Bronchial epithelial cell (primary cell): ENCODE measurements at places on chromosomes 11 and 22.

DNA sequence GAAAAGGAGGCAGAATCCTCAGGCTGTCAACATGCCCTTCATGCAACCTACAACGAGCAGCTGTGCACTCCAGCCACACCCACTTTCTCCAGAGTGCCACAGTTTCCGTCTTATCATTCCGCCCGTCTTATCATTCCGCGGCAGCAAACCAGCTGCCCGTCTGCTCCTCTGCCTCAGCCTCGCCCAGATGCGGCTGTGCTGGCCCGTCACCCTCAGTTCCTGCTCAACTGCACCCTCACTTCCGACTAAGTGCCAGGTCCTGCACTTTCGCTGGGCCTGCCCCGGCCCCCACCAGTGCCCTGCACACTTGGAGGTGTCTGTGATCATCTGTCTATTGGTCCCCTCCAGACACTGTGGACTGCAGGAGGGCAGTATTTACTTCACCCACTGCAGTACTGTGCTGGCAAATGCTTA, 43.7 kb downstream of the MICAL3 start:
- DNase-seq, result peak; percentile 35

DNA sequence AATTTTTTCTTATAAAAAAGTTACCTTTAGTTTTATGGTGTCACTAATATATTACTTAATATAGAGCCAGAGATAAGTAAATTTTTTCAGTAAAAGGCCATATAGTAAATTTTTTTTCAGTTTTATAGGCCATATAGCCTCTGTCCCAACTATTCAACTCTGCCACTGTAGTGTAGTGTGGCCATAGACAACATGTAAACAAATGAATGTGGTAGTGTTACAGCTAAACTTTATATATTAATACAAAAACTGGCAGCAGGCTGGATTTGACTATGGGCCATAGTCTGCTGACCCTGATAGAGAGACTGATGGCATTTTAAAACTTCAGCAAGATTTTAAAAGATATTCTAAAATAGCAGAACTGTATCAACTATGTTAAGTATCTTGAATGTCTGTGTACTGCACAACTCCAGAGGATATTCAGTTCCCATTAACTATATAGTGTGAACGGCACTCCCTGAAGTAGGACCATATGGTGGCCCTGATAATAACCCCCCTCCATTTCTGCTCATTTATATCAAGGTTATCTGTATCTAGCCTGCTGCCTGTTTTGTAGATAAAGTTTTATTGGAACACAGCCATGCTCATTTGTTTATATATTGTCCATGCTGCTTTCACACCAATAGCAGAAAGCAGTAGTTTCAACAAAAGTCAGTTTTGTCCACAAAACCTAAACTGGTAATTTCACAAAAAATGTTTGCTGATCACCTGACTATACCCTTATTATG, 71.6 kb downstream of the PRMT3 start:
- DNase-seq, result no peak

DNA sequence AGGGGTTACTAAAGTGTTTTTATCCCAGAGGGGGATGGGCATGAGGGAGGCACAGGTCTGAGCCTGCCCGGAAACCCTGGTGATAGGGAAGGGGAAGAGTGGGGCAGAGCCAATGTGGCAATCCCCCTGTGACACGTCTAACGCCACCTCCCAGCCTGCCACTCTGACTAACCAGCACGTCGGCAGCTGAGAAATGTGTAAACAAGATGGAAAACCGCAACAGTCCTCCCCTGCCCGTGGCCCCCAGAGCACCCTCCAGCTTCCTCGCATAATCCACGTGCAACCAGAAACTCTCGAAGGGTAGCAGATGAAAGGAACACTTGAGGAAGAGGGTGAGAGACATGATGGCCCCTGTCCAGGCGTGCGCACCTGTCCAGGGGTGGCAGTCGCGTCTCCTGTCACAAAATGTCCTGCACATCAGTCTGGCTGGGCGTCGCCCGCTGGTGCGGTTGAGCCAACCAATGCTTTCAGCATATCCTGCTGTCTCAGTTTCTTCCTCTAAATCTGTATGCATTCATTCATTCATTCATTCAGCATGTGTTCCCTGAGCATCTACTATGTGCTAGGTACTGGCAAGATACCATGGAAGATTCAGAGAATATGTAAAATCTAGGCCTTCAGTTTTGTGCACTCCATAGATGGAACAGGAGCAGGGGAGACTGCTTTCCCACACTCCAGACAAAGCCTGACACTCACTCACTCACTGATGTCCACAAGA, 4.5 kb downstream of the TMPRSS4 start:
- DNase-seq, result peak; percentile 87

- peak; percentile 77 for DNase-seq
Measured at GRCh38 chr11:104967534-104968354, 630 bp downstream of the CASP4 start.

DNA sequence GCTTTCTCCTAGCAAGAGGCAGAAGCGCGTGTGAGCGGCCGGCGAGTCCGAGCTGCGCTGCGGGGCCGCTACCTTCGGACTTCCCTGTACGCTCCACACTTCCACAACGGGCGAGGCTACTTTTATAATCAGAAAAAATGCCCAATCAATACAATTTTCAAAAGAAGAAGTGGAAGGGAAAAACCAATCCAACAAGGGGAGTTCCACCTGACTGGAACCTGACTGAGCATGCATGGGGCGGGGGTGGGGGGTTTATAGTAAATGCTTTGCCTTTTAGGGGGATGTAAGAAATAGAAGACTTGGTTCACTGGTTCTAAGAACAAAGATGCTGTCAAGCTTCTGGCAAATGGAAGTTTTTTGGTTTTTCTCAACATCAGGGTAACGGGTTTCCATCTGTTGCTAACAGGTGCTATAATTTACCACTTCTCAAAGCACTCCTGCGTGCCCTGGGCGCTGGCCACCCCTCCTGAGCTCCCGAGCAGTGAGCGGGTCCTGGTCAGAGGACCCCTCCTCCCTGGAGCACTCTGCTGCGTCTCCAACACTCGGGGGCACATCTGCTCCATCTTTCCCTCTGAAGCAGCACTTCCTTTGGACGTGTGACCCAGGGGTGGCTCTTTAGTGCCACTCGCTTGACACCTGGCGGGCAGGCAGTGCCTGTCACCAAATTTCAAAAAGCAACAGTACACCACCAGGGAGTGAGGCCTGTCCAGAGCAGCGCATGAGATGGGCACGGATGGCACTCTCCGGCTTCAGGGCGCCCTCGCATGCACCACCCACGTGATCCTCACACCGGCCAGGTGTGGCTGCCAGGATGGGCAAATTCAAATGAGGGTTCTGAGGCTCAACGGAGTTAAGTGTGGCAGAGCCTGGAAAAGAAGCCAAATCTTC, 21.6 kb upstream of the BID start:
- DNase-seq, result no peak

GRCh38 chr22:47297261-47298016, 535.0 kb downstream of the TBC1D22A start:
- DNase-seq, result no peak

DNA sequence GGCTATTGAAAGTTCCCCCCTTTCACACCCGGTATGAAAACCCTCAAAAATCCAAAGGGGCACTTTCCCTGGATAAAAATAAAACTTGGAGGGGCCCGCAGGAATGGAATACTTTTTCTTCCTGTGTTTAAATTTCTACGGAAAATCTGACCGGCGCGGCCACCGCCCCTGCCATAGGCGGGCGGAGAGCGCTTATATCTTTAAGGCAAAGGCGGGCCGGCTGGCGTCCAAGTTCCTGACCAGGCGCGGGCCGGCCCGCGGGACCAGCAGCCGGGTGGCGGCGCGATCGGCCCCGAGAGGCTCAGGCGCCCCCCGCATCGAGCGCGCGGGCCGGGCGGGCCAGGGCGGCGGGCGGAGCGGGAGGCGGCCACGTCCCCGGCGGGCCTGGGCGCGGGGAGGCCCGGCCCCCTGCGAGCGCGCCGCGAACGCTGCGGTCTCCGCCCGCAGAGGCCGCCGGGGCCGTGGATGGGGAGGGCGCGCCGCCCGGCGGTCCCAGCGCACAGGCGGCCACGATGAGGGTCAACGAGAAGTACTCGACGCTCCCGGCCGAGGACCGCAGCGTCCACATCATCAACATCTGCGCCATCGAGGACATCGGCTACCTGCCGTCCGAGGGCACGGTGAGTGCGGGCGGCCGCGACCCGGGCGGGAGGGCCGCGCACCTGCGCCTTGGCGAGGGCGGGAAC, at the start of gene ANO1:
Gene ANO1 (plus strand): TSS at position 223 of the 686 bp plus-strand sequence. CDS start 290 bp downstream, at position 513.
- DNase-seq, result no peak

DNA sequence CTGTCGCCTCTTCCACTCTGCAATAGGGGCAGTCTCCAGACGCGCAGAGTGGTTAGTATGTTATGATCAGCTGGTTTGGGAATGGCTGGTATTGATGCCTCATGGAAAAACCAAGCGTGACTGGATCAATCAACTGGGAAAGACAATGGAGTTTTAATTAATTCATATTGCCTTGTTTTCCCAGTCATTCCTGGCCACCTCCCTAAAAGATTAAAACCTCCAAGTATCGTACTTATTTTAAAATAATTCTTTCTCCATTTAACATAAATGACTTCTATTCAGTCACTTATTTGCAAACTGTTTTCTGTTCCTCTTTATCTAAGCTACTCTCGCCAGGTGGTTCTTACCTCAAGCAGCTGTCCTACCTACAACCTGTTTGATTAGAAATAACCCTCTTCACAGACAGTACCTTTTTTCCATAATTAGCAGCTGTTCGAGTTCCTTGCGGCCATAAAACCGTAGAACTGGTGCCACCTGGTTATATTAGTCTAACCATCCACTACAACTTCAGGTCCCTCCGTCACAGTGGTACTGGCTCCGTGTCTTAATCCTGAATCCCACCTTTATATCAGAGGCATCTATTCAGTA, 898 bp downstream of the ZNF215 start:
- DNase-seq, result no peak

GRCh38 chr11:75831915-75832502, 17.0 kb downstream of the UVRAG start:
- no peak for DNase-seq

DNA sequence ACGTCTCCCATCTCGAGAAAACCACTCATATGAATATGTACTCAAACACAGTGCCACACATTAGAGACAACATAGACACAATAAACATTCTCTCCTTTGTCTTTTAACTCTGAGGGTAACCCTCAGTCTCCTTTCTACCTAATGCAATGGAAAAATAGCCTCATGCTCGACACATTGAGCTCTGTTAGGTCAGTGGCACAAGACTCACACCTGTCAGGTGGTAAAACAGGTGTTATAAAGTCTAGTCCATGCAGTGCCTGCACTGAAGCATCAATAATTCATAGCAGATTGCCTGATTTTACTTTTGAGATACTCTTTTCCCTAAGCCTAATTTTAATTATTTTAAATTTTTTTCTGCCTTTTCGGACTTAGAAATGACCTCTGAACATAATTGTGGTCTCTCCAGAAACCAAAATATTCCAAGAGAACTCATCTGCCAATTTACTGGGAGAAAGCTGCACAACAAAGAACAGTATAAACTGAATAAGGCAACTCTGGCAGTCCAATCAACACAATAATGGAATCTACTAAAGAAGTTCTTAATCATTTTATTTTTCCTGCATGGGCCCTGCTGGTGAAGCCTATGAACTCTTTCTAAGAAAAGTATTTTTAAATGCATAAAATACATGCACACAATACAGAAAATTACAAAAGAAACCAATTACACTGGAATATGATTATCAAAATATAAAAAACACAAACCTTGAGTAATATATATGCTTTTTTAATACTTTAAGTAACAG, 9.9 kb downstream of the RDX start:
- no peak for DNase-seq

DNA sequence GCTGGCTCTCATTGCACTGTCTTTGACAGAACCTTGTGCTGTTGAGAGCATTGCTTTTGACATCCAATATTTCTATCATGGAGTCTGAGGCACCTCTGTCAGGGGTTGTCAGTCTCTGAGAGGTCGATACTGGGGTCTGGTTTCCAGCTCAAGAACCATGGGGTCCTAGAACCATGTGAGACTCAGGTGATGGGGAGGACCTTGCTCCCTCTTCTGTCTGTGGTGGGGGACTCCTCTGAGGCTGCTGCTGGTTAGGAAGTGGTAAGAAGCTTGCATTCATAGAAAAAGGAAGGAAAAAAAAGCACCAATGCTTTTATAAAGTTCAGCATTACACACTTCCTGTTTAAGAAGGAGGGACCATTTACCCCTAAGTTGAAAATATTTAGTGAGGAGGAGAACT, 91.8 kb upstream of the CD44 start:
- no peak for DNase-seq

- peak; percentile 99 for DNase-seq
Measured at GRCh38 chr11:19027829-19028595, 32.5 kb downstream of the MRGPRX2 start.

DNA sequence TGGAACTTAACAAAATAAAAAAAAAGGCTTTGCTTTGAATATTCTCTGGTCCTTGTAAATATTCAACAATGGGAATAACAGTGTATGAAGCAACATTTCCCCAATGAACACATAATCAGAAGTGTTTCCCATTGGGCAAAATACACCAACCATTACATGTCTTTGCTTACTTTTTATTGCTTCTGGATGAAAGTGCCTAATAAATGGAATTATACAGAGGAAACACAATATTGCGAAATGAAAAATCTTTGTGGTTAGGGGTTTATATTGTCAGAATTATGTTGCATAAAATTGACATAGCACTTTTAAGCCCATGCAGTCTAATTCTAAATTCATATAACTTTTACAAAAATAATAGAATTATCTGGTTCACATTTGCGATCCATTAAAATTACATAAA, 386.4 kb downstream of the DCDC1 start:
- no peak for DNase-seq

GRCh38 chr22:46896166-46896565, 133.7 kb downstream of the TBC1D22A start:
- no peak for DNase-seq

- DNase-seq, result no peak
Measured at GRCh38 chr11:64743591-64744543, at the start of gene RASGRP2. Gene RASGRP2 (minus strand): TSS chr11:64744142. CDS start chr11:64742866, 1,276 bp downstream.

DNA sequence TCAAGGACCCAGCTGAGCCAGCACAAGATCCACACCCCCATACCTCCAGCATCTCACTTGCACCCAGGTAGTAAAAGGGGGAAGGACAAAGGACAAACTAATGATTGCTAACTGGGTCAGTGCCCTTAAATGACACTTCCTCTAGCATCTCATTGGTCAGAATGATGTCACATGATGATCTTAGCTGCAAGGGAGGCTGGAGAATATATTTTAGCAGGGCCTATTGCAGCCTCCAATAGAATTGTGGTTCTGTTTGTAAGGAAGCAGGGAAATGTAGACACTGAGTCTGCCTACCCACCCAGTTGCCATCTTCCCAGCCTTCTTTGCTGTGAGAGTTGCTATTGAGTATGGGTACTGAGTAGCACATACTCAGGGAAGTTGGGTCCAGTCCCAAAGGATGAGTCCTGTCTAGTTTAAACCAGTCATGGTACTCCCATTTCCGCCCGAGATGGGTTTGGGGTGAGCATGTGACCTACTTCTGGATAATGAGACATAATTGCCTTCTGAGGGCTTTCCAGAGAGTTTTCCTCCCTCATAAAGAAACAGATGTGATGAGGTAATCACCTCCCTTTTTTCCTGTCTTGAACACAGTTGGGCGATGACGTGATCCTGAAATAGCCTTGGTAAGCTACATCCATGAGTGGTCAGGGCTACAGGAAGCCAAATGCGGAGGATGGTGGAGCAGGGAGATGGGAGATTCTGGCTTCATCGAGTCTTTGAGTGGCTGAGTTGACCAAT, 5.5 kb upstream of the DNAL4 start:
- DNase-seq, result peak; percentile 8

- no peak for DNase-seq
Measured at GRCh38 chr11:131864228-131864627, 493.8 kb downstream of the NTM start.
